ENCODE measurements at places on chromosomes 16 and 17.

DNA sequence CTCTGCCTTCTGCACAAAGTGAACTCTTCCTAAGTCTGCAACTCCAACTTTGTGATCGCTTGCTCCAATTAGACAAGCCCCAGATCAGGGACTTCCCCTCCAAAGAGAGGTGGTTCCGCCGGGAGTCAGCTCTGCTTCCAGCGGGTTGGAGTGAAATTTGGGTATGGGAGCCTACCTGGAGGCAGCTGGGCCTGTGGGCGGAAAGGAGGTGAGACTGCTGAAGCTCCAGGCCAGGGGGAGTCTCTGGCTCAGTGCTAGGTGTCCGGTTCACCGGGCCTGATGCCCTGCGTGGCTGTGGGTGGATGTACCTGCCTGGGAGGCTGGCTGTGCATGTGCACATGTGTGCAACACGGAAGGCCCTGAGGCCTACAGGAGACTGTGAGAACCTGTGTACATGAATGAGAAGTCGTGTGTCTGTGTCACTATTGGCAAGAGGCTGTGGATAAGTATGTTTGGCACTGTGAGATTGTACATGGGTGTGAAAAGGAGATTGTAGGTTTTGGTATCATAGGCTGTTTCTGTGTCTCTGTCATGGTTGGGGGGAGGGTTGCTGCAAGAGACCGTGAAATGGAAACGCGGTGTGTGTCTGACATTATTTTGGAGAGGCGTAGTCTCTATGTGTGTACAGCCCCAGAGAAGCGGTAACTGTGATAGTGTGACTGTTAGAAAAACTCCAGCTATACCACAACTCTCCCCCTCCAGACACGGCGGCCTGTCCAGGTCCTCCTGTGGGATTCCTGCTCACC is 4.2 kb downstream of the LHX1 start:
- no peak overlapping the region for H3K27ac ChIP-seq
- H3K4me3 ChIP-seq, result no peak overlapping the region
- H3K4me1 ChIP-seq, result peaks cover 33% of the 10 kb centered on the region

DNA sequence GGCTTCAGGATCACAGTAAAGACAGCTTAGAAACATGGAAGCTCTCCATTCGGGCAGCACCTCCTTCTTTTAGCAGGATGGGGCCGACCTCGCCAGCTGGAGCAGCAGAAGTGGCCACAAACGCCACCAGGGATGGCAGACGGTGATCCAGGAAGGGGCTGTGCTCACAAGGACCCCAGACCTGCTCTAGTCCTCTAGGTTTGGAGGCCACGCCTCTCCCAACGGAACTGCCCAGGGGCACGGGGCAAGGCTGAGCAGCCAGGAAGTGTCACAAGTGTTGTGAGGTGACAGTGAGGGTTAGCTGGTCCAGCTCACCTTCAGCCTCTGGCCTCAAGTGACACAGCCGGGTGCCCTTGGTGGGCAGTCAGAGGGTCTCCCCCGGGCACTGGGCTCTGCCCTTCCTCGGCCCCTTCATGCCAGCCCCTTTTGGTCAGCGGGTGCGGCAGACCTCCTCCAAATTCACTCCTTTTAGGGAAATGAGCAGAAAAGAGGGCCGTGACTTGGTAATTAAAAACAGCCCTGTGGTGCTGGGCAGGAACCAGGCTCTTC is 20.4 kb downstream of the CEP295NL start:
- H3K27me3 ChIP-seq, result no peaks in the 10 kb centered on the region
- peaks cover 69% of the 10 kb centered on the region for H3K4me1 ChIP-seq

- no peak for DNase-seq
- H3K27ac ChIP-seq, result no peak overlapping the region
- no peaks in the 10 kb centered on the region for H3K36me3 ChIP-seq
- H3K27me3 ChIP-seq, result no peaks in the 10 kb centered on the region
Observed at GRCh38 chr16:52953215-52953614, 99.5 kb downstream of the CHD9NB start.

- no peaks in the 10 kb centered on the region for H3K4me1 ChIP-seq
- DNase-seq, result no peak
- H3K4me3 ChIP-seq, result no peak overlapping the region
- H3K36me3 ChIP-seq, result no peaks in the 10 kb centered on the region
- H3K27ac ChIP-seq, result no peak overlapping the region
Observed at GRCh38 chr16:7268182-7268581, 64.5 kb upstream of the RBFOX1 start.

DNA sequence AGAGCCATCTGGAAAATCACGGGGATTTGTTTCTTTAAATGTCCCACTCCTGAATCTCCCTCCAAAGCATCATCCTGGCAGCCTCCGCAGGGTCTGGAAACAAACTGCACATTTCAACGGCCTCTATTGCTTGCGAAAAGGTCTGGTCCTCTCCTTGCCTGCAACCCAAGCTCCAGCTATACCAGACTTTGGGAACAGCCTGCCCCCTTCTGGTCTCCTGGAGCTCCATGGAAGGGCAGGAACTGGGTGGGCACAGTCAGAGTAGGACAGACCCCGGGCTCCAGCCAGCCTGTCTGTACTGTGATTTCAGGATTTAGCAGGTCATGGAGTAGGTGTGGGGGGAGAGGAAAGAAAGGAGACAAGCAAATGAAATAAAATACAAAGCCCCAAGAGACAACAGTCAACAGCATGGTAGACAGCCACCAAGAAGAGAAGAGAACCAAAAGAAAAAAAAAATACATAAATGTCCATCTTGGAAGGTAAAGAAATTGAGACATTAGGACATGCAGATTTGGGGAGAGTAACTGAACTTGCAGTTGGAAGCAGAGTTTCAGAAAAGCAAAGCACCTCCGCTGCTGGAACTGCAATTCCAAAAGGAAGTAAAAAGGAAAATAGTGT is 2.7 kb downstream of the XYLT1 start:
- H3K27ac ChIP-seq, result peak overlapping the region; percentile 90
- H3K4me3 ChIP-seq, result no peak overlapping the region
- peaks cover 10% of the 10 kb centered on the region for H3K27me3 ChIP-seq
- DNase-seq, result peak; percentile 51
- peaks cover 27% of the 10 kb centered on the region for H3K4me1 ChIP-seq

DNA sequence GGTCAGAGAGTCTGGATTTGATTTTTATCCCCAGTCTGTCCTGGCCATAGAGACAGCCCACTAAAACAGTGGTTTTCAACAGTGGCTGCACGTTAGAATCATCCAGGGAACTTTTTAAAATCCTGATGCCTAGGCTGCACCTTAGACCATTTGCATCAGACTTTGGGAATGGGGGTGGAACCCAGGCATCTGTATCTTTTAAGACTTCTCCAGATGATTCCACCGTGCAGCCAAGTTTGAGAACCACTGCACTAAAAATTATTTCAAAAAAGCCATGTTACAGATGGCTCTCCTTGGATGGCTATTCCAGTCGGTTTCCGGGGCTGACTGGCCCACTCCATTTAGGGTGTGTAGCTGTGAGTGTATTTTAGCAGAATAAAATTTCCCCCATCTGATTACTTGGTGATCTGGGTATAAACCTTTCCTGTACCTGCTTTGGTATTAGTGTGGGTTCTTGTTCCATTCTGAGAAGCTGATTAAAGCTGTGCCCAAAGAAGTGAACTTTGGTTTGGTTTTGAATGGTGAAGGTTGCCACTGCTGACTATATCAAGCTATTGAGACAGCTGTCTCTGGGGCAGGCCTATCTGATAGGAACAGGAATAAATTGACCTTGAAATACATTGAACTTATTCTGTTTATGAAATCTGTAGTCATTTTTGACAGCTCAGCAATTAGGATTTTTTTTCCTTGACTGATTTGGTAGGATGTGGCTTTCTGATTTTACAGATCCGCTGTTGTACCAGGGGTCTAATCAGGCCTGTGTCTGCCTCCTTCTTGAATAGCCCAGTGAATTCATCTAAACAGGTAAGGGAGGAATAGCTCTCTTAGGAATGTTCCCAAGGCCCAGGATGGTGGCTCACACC is 1.3 kb downstream of the ATP5MC1 start:
- peak overlapping the region; percentile 87 for H3K27ac ChIP-seq
- no peak for DNase-seq
- peak overlapping the region; percentile 80 for H3K4me3 ChIP-seq
- no peaks in the 10 kb centered on the region for H3K27me3 ChIP-seq
- H3K36me3 ChIP-seq, result peaks cover 29% of the 10 kb centered on the region

DNA sequence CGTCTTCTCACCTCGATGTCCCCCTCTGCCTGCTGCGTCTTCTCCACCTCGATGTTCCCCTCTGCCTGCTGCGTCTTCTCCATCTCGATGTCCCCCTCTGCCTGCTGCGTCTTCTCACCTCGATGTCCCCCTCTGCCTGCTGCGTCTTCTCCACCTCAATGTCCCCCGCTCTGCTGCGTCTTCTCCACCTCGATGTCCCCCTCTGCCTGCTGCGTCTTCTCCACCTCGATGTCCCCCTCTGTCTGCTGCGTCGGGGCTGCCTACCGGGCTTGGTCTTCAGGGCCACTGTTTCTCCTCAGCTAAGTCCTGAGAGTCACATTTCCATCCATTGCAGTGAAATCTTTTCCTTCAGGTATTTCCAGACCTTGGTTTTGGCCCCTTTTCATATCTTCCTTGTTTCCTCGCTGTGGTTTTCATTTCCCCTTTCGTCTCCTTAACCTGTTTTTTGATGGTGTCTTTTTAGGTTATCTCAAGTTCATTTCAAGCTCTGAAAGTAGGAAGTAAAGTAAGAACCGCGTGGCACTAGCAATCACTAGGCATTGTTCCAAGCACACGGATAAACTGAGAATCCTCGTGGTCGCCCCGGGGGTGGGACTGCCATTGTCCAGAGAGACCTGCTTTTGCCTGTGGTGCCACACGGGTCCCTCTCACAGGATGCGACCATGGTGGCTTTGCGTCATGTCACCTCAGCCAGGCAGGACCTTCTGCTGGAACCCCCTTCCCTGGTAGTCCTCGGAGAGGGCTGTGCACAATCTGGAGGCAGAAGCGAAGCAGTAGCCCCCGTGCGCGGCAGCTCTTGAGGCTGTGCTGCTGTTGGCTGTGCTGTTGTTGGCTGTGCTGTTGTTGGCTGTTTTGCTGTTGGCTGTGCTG is 9.5 kb upstream of the ZNF750 start:
- H3K4me1 ChIP-seq, result no peaks in the 10 kb centered on the region
- H3K27ac ChIP-seq, result no peak overlapping the region
- peaks cover 15% of the 10 kb centered on the region for H3K36me3 ChIP-seq
- H3K27me3 ChIP-seq, result no peaks in the 10 kb centered on the region

- no peak for DNase-seq
- no peak overlapping the region for H3K4me3 ChIP-seq
- no peaks in the 10 kb centered on the region for H3K36me3 ChIP-seq
- no peaks in the 10 kb centered on the region for H3K27me3 ChIP-seq
Observed at GRCh38 chr17:51456942-51457341, 196.6 kb downstream of the UTP18 start.

DNA sequence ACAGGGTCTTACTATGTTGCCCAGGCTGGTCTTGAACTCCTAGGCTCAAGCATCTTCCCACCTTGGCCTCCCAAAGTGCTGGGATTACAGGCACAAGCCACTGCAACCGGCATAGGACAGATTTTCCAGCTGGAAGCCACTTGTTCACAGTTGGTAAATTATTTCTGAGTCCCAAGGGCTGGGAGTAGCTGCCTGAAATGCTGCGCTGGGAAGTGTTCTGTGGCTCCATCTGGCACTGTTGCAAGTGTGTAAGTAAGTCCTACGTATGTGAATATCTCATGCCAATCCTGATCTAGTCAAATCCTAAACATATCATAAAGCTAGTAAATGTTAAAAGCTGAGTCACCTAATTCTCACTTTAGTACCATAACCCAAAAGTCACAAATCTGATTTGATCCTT is 48.1 kb downstream of the YWHAE start:
- H3K27ac ChIP-seq, result no peak overlapping the region
- no peaks in the 10 kb centered on the region for H3K27me3 ChIP-seq
- DNase-seq, result no peak

- peaks cover 4% of the 10 kb centered on the region for H3K27me3 ChIP-seq
- H3K4me1 ChIP-seq, result no peaks in the 10 kb centered on the region
- no peaks in the 10 kb centered on the region for H3K36me3 ChIP-seq
- no peak for DNase-seq
Observed at GRCh38 chr17:34874478-34874877, 86.8 kb downstream of the CCT6B start.

DNA sequence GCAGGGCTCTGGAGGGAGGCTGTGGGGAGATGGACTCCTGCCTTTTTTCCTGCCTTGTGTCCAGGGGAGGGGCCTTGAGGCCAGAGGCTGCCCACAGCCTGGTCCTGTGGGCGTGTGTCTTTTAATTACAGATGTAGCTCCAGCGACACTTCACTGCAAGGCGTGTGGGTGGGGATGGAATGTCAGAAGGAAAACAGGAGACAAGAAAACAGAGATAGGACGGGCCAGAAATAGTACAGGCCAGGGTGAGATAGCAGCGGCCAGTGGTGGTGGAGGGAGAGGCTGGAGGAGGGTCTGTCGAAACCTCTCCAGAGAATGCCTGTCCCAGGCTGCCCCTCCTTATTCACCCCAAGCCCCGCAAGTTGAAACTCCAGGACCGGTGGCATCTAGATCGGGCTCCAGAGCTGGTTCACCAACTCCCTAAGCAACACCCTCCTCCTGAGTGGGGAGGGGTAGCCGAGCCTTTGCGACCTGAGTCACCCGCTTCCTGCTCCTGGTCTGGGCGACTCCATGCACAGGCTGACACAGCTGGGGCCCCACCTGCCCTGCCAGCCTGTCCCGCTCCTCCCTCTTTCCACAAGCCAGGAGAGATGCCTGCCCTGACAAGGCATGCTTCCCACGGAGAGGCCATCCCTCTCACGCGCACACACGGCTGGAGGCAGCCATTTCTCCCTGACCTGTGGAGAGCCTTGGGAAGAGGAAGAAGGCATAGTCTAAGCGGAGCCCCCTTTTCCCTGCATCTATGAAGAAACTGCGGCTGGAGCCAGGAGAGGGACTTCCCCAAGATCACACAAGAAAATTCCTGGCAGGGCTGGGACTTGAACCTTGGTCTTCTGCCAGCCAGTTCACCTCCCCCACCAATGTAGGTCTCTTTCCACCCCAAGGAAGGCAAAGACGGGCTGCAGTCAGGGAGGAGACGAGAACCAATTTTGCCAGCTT is 6.6 kb upstream of the JUP start:
- peak overlapping the region; percentile 29 for H3K4me3 ChIP-seq
- H3K4me1 ChIP-seq, result peaks cover 41% of the 10 kb centered on the region
- H3K27ac ChIP-seq, result peak overlapping the region; percentile 98

- H3K36me3 ChIP-seq, result no peaks in the 10 kb centered on the region
- no peaks in the 10 kb centered on the region for H3K27me3 ChIP-seq
- no peak overlapping the region for H3K27ac ChIP-seq
- H3K4me3 ChIP-seq, result no peak overlapping the region
- no peaks in the 10 kb centered on the region for H3K4me1 ChIP-seq
- no peak for DNase-seq
Observed at GRCh38 chr16:20660325-20660724, 37.2 kb downstream of the ACSM1 start.

DNA sequence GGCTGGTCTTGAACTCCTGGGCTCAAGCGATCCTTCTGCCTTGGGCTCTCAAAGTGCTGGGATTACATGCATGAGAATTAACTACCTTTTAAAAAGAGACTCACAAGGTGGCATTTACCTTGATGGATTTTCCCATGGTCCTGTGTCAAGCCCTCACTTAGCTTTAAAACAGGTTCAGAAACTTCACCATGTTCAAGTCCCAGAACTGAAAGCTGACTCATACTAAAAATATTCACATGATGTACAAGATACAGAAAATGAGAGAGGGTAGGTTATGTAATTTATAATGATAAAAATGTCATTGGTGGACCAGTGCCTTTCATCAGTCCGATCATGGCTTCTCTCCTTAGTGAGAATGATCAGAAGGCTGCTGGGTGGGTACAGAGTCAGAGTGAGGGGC is 4.3 kb upstream of the AKAP1 start:
- H3K4me3 ChIP-seq, result no peak overlapping the region
- H3K27ac ChIP-seq, result no peak overlapping the region
- no peak for DNase-seq
- H3K36me3 ChIP-seq, result no peaks in the 10 kb centered on the region
- no peaks in the 10 kb centered on the region for H3K4me1 ChIP-seq

GRCh38 chr17:8922928-8923327 is 42.6 kb downstream of the PIK3R5 start:
- H3K4me1 ChIP-seq, result no peaks in the 10 kb centered on the region
- no peak overlapping the region for H3K4me3 ChIP-seq
- no peaks in the 10 kb centered on the region for H3K27me3 ChIP-seq
- no peaks in the 10 kb centered on the region for H3K36me3 ChIP-seq
- H3K27ac ChIP-seq, result no peak overlapping the region
